ENCODE measurements at places on chromosomes 4 and X.

DNA sequence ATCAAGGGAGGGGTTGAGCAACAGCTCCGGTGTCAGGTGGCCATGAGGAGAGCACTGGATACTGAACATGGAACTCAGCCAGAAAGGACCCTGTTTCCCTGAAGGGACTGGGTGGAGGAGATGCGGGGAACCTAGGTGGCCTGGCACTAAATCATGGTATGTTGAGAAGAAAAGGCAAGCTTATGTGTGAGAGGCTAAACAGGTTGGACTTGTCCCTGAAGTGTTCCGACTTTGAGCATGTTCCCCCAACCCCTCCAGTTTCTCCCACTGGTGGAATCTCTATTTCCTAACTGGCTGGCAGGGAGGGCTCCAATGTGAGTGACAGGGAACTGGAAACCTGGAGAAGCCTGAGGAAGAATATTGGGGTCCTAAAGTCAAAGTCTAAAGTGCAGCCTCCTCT lies 69.5 kb downstream of the PLAC1 start:
- no peak for DNase-seq

DNA sequence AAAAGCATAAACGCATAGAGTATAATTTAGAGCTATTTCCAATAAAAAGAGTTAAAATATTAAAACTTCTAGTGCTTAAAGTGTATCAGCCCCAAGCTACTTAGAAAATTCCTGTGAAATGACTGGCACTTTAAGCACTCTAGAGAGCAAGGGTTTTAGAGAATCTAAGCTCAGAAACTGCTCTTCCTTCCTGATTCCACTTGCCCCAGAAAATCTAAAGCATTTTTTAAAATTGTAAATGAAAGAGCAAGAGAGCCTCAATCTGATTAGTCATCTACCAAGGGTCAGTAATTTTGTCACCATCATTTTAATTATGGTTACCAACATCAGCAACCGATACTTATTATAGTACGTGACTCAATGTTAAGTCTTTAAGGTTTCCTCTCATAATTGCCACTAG lies 25.0 kb downstream of the CTPS2 start:
- DNase-seq: no peak

DNA sequence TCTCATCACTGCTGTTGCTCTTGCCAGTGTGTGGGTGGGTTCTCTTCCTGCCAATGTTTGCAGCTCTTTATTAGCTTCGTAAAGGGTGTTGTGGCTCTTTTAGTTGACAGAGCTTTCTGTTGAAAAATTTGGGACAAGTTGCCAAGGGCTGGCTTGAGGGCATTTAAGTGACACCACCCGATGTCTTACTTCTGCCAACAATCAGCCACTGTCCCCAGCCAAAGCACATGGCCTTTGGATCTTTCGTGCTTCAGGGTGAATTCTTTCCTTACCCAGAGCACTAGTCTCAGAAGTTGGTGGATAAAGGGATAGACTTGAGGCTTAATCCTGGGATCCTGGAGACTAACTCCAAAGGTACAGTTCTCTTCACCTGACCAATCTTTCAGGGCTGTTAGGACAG lies 113.6 kb downstream of the SOX3 start:
- DNase-seq: no peak

GRCh38 chrX:154063234-154063633 lies 34.3 kb downstream of the MECP2 start:
- peak; percentile 9 for DNase-seq

- DNase-seq: no peak
Measured at GRCh38 chr4:11196927-11197522, 231.7 kb downstream of the HS3ST1 start.

- no peak for DNase-seq
Measured at GRCh38 chr4:165972747-165973146, 99.7 kb downstream of the TLL1 start.

DNA sequence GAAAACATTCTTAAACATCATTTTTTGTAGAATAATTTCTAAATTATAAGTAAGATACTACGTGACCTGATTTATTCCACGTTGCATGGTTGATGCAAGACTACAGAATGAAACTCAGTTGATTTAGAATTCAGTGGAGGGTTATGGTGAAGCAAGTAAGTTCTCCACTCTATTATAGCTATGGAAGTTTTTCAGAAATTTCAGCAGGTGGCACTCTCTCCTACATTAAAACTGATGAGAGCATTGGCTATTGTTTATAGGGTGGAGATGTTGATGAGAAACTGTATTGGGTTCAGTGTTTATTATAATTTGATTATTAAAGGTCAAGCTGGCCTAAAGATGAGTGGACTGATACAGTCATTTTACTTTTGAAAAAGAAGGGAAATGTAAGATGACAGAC lies 88.0 kb downstream of the FNIP2 start:
- no peak for DNase-seq

GRCh38 chr4:169345316-169345721 lies 74.6 kb upstream of the SH3RF1 start:
- no peak for DNase-seq

- no peak for DNase-seq
Measured at GRCh38 chr4:17117746-17118145, 219.3 kb upstream of the LDB2 start.

- DNase-seq: no peak
Measured at GRCh38 chr4:158496030-158496741, 25.5 kb upstream of the RXFP1 start.

GRCh38 chr4:104879367-104879766 lies 267.3 kb upstream of the TET2 start:
- DNase-seq: no peak

DNA sequence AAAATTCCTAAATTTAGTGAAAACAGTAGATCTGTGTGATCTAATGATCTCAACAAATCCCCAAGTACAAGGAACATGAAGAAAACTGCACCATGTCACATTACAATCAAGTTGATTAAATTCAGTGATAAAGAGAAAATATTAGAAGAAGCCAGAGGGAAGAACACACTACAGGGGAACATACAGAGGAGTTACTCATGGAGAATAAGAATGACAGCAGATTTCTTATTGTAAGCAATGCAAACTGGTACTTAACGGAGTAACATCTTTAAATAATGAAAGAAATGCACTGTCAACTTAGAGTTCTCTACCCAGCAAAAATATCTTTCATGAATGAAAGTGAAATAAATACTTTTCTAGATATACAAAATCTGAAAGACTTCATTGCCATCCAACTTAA lies 21.1 kb downstream of the TLL1 start:
- DNase-seq: no peak

- no peak for DNase-seq
Measured at GRCh38 chrX:20974326-20974725, 399.9 kb upstream of the CNKSR2 start.

DNA sequence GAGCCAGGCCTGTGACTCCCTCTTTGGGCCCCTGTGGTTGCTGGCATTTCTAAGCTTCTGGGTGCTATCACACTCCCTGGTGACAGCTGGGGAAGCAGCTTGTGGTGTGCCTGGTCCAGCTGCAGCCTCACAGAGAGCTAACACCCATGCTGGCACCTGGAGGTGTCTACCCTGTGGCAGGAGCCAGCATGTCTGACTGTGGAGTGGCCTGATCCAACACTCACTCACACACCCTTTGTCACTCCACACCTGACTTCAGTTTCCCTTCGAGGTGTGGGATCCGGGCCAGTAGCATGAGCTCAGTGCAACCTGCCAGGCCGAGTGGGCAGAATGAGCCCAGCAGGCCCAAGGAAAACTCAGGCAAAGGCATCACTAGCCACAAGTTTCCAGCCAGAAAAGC lies 67.5 kb downstream of the TECRL start:
- no peak for DNase-seq

GRCh38 chr4:15427161-15427560 lies 672 bp upstream of the C1QTNF7 start:
- DNase-seq: no peak

- no peak for DNase-seq
Measured at GRCh38 chrX:150163221-150163930, 199.7 kb upstream of the MAMLD1 start.

DNA sequence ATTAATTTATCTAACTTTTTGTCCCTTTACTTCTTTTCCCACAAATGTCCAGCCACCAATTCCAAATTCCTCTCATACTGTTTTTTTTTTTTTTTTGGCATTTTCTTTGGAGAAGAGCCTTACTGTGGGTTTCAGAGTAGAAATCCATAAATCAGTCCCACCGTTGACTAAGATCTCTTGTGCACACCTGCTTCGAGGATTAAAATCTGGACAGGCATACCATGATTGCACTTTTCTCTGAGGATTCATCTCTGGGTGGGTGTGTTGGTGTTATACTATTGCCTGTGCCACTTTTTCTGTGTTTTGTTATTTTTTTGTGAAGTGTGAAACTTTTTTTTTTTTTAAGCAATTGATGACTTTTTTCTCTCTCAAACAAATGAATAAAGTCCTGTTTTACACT lies 13.2 kb downstream of the PRDM8 start:
- no peak for DNase-seq

DNA sequence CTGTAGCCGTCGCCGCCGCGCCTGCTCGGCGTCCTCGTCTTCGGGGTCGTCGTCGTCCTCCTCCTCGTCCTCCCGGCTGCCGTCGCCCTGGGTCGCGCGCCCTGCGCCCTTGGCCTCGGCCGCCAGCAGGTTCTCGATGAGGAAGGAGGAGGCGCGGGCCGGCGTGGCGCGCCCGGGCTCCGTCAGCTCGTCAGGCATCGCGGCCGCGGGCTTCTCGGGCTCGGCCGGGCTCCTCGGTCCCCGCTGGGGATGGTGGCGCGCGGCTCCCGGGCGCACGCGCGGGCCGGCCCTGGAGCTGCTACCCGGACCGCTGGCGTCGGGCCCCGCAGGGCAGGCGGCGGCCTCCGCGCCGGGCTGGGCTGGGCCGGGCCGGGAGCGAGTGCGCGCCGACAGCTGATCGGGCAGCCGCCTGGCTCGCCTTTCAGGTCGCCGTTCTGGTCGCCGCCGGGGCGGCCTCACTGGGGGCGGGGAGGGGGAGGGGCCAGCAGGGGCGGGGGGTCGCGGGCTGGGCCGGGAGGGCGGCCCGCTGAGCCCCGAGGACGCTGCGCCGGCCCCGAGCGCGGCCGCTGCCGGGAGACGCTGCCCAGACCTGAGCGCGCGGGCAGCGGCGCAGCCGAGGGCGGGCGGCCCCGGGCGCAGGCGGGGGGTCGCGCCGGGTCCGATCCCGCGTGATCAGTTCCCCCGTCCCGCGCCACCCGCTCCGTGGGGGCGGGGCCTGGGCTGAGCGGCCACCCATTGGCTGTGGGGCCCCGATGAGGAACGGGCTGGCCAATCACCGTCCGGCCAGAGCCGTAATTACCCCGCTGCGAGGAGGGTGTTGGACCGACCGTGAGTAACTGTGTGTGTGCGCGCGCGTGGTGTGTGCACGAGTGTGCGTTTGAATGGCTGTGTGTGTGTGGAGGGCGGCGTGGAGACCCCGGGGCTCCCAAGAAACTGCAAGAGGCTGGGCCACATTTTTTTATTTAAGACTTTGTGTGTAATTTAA lies at the start of gene HMX1:
HMX1 (minus strand) TSS at position 423 of the 985 bp plus-strand sequence; CDS start at position 198, 225 bp downstream.
- no peak for DNase-seq

DNA sequence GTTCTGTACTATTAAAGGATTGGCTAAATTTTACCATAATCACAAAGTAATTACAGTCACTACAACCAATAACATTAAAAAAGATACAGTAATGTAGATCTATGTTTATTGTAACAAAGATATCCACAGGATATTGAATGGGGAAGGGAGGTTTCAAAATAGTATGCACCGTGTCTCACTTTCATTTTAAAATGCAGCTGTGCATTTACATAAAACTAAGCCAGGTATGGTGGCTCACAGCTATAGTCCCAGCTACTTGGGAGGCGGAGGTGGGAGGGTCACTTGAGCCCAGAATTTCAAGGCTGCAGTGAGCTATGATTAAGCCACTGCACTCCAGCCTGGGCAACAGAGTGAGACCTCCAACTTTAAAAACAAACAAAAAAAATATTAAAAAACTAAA lies 8.5 kb downstream of the SRP72 start:
- DNase-seq: no peak

GRCh38 chr4:185945252-185945651 lies 123.7 kb upstream of the TLR3 start:
- no peak for DNase-seq

DNA sequence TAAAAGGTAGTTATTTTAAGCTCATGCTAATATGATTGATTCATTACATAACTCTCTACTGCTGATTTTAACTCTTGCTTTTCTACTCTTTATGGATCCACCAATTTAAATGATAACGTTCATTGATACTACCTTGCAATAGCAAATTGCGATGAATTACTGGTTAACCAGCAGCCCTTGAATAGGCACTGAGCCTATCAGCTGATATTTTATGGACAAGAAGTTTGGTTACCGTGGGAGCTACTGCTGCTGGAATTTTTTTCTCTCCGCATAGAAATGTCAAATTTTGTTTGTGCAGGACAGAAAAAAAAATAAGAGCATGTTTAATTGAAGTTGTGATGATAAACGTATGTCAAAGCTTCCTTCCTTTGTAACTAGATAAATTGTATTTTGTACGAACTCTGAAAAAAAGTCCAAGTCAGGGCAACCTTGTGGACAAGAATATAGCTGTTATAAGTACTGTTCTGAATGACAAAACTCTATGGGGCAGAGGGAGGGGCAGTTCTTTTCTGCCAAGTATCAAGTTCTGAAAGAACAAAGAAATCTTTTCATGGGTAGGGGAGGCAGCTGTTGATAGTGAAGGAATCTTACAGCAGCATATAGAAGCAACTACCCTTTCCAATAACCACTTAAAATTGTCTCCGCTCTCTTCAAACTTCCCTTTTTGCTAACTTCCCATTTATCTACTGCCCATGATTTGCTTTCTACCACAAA lies 434.9 kb upstream of the PABPC4L start:
- no peak for DNase-seq

GRCh38 chr4:2080429-2081300 lies 21.5 kb downstream of the NAT8L start:
- DNase-seq: no peak

DNA sequence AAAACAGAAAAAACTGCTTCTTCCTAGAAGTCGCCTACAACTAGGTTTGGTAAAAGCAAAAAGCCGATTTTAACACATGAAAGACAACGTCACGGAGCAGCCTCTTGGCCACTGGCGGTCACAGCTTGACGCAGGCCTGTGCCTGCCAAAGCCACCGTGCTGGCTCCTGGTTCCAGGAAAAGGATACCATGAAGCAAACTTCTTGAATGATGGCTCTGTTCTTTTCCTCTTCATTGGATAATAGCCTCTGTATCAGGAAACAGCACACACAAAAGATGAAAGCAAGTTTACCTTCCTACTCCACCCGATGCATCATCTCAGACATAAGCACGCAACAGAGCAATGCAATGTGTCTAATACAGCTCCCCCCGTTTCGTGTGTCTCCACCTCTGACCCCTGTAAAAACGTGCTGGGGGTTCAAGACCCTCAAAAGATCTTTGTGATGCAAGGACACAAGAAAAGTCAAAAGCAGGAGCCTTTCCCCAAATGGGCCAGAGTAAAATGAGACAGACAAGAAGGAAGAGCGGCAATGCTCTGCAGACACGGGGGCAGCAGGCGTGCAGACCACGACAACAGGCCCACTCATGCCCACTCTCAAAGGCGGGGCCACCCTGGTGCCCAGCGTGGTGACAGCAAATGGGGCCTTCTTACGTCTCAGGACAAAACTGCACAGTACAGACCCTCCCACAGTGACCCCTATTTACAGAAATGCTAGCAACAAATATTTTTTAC lies 19.4 kb downstream of the GAK start:
- DNase-seq: no peak

GRCh38 chrX:67612231-67612630 lies 68.4 kb downstream of the AR start:
- DNase-seq: no peak

All from stimulated activated CD4-positive, alpha-beta T cell treated with anti-CD3 and anti-CD28 coated beads, Interleukin-4, amount 100 ng/mL, for 4 hours (primary cell).